GM23338 (cell line): ENCODE measurements at places on chromosomes 2 and 18. TPM values are rescaled to one million over a fixed set of nuclear protein-coding genes. Genes with fewer than 3 reads are reported as not detected.
A peak's percentile ranks its signal among the peaks of the same experiment; 100 is the strongest.

DNA sequence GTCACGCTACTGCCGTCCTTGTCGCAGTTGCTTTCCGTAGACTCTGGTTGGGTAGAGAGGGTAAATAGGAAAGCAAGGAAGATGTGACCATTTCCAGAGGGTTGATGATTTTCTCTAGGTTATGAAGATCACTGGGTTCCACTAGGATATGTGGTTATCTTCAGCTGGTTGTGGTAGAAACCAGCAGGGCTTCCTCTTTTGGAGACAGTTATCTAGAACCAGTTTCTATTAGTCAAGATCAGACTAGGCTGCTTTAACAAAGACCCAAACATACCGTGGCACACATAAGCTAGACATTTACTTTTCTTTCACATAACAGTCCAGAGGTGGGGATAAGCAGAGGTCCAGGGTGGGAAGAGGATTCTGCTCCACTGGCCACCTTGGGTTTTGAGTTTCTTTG, 59.6 kb downstream of the FASTKD2 start:
- H3K4me3 ChIP-seq, result no peak overlapping the region
- peaks cover 6% of the 10 kb centered on the region for H3K4me1 ChIP-seq
- H3K27ac ChIP-seq, result no peak overlapping the region
- no peaks in the 10 kb centered on the region for H3K36me3 ChIP-seq
- no peaks in the 10 kb centered on the region for H3K27me3 ChIP-seq

DNA sequence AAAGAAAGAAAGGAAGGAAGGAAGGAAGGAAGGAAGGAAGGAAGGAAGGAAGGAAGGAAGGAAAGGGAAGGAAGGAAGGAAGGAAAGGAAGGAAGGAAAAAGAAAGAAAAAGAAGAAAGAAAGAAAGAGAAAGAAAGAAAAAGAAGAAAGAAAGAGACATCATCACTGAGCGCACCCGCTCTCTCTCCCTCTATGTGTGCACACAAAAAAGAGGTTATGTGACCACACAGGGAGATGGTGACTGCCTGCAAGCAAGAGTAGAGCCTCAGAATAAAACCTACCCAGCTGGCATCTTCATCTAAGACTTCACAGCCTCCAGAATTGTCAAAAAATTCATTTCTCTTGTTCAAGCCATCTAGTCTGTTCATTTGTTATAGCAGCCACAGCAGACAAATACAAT, 1307.4 kb upstream of the ACVR2A start:
- no peaks in the 10 kb centered on the region for H3K27me3 ChIP-seq
- no peaks in the 10 kb centered on the region for H3K36me3 ChIP-seq
- peaks cover 20% of the 10 kb centered on the region for H3K4me1 ChIP-seq
- DNase-seq, result no peak
- no peak overlapping the region for H3K4me3 ChIP-seq

DNA sequence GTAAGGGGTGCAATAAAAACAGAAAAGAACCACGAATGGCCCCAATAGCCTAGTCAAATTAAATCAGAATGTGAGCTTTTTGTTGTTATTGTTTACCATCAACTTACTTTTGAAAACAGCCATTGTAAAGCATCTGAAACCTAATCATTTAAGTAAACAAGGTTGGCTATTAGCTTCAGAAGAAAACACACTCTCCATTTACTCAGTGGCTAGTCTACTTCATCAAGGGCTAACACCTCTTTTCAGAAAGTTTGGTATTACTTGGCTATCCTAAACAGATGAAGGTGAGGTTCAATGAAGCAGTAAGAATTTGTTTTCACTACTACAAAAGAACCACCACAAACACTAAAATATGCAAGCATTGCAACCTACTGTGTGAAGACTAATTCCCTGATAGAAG, 398.0 kb downstream of the CDH2 start:
- H3K4me3 ChIP-seq, result no peak overlapping the region
- H3K4me1 ChIP-seq, result no peaks in the 10 kb centered on the region
- DNase-seq, result peak; percentile 7
- peaks cover 19% of the 10 kb centered on the region; the same call in 1 of the 2 replicates for H3K27me3 ChIP-seq

DNA sequence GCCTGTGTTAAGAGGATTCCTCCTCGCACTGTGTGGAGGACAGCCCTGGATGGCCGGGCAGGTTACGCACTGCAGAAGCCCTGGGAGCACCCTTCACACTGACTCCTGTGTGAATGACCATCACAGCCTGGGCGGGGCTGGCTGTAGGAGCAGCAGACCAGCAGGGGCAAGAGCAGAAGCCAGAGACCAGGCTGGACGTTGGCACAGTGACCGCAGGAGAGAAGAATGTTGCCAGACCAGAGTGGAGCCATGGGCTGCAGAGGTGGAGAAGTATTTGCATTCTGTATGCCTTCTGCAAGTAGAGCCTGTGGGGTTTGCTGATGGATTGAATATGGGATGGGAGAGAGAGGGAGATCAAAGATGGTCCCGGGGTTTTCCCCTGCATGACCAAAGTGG, 23.1 kb downstream of the LRRFIP1 start:
- no peak overlapping the region for H3K27ac ChIP-seq
- no peak for DNase-seq
- H3K36me3 ChIP-seq, result 0 out of 2 replicates have a peak, but pooled peaks cover 3% of the 10 kb centered on the region
- no peaks in the 10 kb centered on the region for H3K27me3 ChIP-seq

- no peaks in the 10 kb centered on the region for H3K4me1 ChIP-seq
- H3K27me3 ChIP-seq, result no peaks in the 10 kb centered on the region
- H3K27ac ChIP-seq, result no peak overlapping the region
- DNase-seq, result no peak
- H3K36me3 ChIP-seq, result no peaks in the 10 kb centered on the region
- no peak overlapping the region for H3K4me3 ChIP-seq
These were observed 406.6 kb upstream of the MMADHC start for GRCh38 chr2:149994057-149994728.

DNA sequence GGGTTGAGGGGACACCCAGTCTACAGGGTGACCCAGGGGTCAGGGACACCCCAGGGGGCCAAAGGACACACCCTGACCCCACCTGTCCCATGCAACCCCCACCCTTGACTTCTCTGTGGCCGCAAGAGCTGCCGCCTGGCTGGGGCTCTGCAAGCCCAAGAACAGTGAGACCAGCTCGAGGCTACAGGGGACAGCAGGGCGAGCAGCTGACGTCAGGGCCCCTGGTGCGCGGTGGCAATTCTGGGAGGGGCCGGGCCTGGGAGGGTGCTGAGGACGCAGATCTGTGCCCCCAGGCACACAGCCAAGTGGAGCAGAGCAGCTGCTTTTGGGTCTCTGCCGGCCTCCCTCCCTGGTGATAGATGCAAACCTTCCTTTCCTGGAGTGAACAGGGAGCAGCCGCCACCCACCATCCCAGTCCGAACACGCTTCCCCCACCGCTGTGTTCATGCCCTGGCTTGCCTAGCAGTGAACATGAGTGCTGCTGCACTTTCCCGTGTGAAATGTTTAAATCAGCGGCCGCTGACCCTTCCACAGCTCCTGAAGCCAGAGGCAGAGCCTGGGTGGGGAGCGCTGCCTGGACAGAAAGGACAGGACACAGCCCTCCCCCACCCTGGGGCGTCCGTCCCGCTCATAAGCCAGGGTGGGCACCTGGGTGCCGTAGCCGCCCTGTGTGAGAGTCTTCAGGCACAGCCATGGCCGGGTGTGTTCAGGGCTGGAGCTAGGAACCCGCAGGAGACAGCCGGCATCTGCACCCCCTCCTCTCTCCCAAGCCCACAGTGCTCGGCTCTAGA, 46.9 kb downstream of the SLC66A2 start:
- no peaks in the 10 kb centered on the region for H3K4me1 ChIP-seq
- H3K27me3 ChIP-seq, result no peaks in the 10 kb centered on the region
- no peak overlapping the region for H3K27ac ChIP-seq
- no peak overlapping the region for H3K4me3 ChIP-seq
- no peaks in the 10 kb centered on the region for H3K36me3 ChIP-seq

GRCh38 chr18:3706279-3707097, 256.5 kb downstream of the TGIF1 start:
- H3K27me3 ChIP-seq, result no peaks in the 10 kb centered on the region
- H3K27ac ChIP-seq, result no peak overlapping the region
- DNase-seq, result no peak
- H3K4me3 ChIP-seq, result no peak overlapping the region

DNA sequence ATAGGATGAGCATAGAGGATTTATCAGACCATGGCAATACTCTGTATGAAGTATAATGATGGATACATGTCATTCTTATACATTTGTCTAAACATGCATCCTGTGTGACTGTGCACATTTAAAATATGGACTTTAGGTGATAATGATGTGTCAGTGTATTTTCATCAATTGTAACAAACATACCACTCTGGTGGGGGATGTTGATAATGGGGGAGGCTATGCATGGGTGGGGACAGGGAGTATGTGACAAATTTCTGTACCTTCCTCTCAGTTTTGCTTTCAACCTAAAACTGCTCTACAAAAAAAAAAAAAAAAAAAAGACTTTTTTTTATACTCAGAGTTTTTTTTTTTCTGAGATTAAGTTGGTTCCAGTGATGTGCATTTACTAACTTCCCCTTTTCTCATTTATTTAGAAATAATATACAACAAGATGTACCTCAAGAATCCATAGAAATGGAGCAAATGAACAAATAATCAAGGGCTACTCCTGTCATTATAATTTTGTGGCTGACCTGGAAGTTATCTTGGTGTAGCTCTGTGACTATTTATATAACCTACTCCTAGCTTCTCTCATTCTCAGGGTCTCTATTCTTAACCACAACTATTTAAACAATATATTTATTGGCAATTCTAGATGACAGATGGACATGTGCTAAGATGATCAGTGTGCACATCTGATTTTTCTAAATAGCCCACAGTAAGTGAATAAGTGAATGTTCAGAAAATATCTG, 108.9 kb upstream of the ITGA4 start:
- H3K27me3 ChIP-seq, result no peaks in the 10 kb centered on the region
- no peaks in the 10 kb centered on the region for H3K4me1 ChIP-seq
- H3K36me3 ChIP-seq, result no peaks in the 10 kb centered on the region

DNA sequence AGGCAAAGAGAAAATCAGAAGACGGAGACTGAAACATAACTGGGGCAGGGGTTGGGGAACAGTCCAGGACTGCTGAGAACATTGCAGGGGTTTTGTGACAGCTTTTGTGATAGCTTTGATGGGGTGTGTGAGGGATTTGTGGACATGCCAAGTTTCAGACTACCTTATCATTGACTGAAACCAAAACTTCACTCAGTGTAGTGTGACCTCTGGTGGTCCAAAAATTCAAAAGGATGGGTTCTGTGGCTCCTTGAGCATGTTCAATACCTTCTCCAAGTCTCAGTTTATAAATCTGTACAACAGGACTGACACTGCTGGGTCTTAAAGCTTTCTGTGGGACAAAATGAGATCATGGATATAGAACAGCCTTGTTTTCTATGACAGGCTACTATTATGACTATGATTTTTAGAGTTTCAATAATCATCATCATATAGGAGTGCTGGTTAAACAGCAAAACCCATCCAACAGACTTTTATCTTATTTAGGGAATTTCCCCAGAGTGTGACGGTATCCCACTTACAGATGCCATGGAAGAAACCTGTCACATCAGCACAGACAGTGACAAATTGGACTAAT, 259.2 kb upstream of the SLC14A2 start:
- no peaks in the 10 kb centered on the region for H3K4me1 ChIP-seq
- H3K4me3 ChIP-seq, result no peak overlapping the region
- no peak overlapping the region for H3K27ac ChIP-seq
- no peaks in the 10 kb centered on the region for H3K36me3 ChIP-seq

DNA sequence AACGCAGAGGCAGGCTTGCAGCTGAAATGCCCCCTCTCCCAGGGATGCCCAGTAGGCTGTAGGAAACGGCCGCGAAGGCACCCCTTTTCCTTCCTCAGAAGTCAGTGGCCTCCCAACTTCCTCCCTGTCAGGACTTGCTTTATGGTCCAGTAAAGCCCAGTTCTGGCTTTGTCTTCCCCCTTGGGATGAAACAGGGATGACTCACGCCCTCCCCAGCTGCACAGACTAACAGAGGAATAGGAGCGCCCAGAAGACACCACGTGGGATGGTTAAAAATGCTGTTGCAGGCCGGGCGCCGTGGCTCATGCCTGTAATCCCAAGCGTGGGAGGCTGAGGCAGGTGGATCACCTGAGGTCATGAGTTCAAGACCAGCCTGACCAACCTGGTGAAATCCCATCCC, 6.9 kb downstream of the CREG2 start:
- H3K27ac ChIP-seq, result no peak overlapping the region
- H3K4me1 ChIP-seq, result peaks cover 9% of the 10 kb centered on the region
- DNase-seq, result no peak
- H3K36me3 ChIP-seq, result no peaks in the 10 kb centered on the region
- H3K27me3 ChIP-seq, result peaks cover 7% of the 10 kb centered on the region
- H3K4me3 ChIP-seq, result no peak overlapping the region

- no peaks in the 10 kb centered on the region for H3K27me3 ChIP-seq
- H3K4me3 ChIP-seq, result no peak overlapping the region
- H3K36me3 ChIP-seq, result no peaks in the 10 kb centered on the region
- no peak overlapping the region for H3K27ac ChIP-seq
These were observed 319.4 kb upstream of the KCNH7 start for GRCh38 chr2:163157891-163158496.

- no peaks in the 10 kb centered on the region for H3K36me3 ChIP-seq
- H3K4me1 ChIP-seq, result no peaks in the 10 kb centered on the region
- H3K27ac ChIP-seq, result no peak overlapping the region
- H3K27me3 ChIP-seq, result no peaks in the 10 kb centered on the region
These were observed 77.6 kb upstream of the ID2 start for GRCh38 chr2:8604262-8604661.

DNA sequence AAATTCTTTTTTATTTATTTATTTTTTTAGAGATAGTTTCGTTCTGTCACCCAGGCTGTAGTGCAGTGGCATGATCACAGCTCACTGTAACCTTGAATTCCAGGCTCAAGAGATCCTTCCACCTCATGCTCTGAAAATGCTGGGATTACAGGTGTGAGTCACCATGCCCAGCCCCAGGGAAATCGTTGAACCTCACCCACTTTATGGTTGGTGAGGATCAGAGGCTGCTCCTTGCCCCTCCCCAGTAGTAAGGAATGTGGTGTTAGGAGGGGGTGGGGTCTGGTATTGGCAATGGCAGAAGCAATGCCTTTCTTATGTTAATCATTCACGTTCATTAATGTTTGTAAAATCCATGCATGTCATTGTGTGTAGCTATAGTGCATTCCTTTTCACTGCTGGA, 161.9 kb downstream of the SUCLG1 start:
- H3K27me3 ChIP-seq, result no peaks in the 10 kb centered on the region
- peak; percentile 51 for DNase-seq
- H3K27ac ChIP-seq, result no peak overlapping the region
- no peak overlapping the region for H3K4me3 ChIP-seq
- H3K36me3 ChIP-seq, result no peaks in the 10 kb centered on the region

GRCh38 chr18:76380791-76381405, 114.1 kb downstream of the ZNF516 start:
- H3K4me1 ChIP-seq, result no peaks in the 10 kb centered on the region
- no peak overlapping the region for H3K4me3 ChIP-seq
- no peak overlapping the region for H3K27ac ChIP-seq

DNA sequence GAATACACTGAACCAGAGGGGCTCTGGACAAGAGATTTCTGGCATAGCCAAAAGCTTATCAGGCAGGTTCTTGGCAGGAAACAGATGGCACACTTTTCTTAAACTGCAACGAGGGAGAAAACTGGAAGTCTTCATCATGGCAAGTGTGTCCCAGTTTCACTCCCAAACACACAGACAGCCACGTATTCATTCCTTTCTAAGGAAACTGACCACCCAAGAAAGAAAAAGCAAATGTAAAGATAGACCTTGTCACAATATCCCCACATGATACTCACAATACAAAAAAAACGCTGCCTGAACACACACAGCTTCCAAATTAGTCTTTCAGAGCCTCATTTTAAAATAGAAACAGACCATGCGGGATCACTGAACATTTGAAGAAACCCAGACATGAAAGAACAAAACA, 40.6 kb upstream of the RTTN start:
- 0 out of 2 replicates have a peak, but pooled peaks cover 4% of the 10 kb centered on the region for H3K4me1 ChIP-seq
- no peaks in the 10 kb centered on the region for H3K27me3 ChIP-seq
- DNase-seq, result no peak
- no peak overlapping the region for H3K27ac ChIP-seq

The IL1RL1 gene
- total RNA-seq, result not detected in 2 replicates

The PLCD4 gene
- 0.80 TPM in 1 of 2 replicates, not detected in the other for total RNA-seq

The C2orf81 gene
- 4.6 TPM in 2 replicates for total RNA-seq

The TMSB10 gene
- 834 and 976 TPM in 2 replicates for total RNA-seq

The STK39 gene
- total RNA-seq, result 14.2 and 16.9 TPM in 2 replicates
